ENCODE measurements at places on chromosomes 16 and 17.

- no peak for DNase-seq
These were observed 17.6 kb downstream of the NUP93 start for GRCh38 chr16:56747486-56748045.

- DNase-seq, result no peak
These were observed 51.7 kb downstream of the WNT3 start for GRCh38 chr17:46766493-46767491.

GRCh38 chr17:59785091-59785799, 77.8 kb downstream of the VMP1 start:
- DNase-seq, result no peak

- DNase-seq, result no peak
These were observed 93.0 kb upstream of the NETO2 start for GRCh38 chr16:47236716-47237115.

DNA sequence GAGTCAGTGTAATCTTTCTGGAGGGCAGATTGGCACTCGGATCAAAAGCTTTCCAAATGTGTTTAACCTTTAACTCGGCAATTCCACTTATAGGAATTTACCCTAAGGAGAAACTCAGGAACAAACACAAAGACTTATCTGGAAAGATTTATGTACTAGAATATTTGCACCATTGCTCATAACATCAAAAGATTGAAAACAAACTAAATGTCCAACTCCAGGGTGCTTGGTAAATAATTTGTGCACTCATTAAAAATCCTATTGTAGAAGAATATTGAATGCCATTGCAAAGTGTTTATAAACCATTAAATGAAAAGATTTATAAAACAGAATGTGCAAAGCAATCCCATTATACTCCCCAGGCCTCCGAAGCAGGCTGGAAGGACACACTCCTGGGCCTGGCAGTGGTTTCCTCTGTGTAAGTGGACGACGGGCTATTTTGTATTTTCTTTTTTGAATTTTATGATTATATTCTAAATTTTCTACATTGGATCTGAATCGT, 18.7 kb upstream of the RBFOX3 start:
- DNase-seq, result no peak

DNA sequence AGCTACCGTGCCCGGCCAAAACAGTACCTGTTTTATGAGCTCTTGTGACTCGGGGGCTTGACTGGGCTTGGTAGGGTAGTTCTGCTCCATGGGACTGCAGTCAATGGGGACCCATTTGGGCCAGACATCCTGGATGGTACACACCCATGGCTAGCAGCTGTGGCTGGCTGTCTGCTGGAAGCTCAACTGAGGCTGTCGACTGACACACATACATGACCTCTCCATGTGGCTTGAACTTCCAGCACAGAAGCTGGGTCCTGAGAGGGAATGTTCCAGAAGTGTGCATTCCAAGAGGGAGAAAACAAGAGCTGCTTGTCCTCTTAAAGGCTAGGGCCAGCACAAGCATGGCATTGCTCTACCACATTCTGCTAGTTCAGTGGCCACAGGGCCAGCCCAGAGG, 14.9 kb upstream of the NKD1 start:
- no peak for DNase-seq

DNA sequence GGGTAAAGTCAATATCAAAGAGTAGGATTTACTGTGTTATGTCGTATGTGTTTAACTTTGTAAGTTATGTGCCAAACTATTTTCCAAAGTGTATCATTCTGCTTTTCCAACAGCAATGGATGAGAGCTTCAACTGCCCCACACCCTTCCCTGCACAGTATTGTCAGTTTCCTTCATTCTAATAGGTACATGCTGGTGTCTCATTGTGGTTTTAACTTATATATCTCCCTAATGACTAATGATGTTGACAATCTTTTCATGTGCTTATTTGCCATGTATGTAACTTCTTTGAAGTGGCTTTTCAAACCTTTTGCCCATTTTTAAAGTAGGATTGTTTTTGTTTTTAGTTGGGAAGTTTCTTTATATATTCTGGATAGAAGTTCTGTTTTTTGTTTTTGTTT, 3.8 kb downstream of the DDX19B start:
- no peak for DNase-seq

GRCh38 chr17:75909051-75909811, 4.5 kb upstream of the MRPL38 start:
- DNase-seq, result no peak

- DNase-seq, result peak; percentile 96
These were observed 35.1 kb upstream of the CDRT4 start for GRCh38 chr17:15502369-15503112.

DNA sequence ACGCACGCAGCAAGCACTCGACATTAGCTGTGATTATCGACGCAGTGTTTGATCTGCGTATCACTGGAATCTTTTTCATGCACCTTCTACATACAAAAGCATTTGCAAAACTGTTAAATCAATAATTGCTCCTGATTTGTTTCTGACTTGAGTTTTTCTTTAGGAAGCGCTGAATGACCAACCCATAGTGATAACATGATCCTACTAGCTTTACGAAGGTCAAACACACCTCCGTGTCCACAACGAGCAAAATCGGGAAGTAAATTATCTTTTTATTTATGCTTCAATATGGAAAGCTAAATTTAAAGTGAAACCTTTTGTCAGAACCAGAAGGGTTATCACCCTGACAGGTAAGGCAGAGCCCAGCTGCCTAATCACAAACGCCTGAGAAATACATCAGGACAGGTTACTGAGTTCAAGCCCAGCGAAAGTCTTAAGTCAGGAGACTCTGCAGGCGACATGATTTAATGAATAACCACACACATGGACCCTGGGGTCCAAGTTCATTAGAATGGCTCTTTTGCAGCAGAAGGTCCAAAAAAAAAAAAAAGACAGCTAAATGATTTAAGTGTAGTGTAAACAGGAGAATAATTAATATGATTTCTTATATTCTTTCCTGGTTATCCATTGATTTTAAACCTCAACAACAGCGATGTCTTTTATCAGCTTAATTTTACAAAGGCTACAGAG, 104.2 kb downstream of the ADCY9 start:
- DNase-seq, result no peak

GRCh38 chr17:35117984-35118383, 1.7 kb downstream of the RAD51D start:
- no peak for DNase-seq

- DNase-seq, result no peak
These were observed 37.0 kb downstream of the RGS9 start for GRCh38 chr17:65173976-65174683.

- DNase-seq, result no peak
These were observed 7.8 kb downstream of the CCDC42 start for GRCh38 chr17:8736796-8737195.

DNA sequence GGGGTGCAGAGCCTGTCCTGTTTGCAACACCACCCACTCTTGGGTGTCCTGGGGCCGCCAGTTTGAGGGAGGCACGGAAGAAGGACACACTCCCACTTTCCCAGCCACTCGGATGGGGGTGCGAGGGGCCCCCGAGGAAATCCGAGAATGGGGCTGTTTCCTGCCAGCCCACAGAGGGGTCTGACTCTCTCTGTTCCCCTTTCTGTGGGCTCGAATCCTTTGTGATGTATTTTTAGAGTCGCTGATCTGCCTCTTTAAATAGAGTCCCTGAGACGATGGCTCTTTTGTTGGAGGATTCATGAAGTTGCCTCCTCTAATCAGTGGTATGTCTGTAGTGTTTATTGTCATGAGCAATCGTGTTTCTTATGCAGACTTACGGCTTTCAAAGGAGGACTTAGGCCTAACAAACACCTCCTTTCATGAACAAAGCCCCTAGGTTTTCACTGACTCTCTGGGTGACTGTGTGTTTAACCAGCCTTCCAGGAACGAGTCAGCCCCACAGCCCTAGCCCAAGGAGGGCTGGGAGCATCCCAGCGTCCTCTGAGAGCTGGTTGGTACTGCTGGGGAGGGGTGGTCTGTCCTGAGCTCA, 29.1 kb downstream of the CIBAR2 start:
- DNase-seq, result no peak

DNA sequence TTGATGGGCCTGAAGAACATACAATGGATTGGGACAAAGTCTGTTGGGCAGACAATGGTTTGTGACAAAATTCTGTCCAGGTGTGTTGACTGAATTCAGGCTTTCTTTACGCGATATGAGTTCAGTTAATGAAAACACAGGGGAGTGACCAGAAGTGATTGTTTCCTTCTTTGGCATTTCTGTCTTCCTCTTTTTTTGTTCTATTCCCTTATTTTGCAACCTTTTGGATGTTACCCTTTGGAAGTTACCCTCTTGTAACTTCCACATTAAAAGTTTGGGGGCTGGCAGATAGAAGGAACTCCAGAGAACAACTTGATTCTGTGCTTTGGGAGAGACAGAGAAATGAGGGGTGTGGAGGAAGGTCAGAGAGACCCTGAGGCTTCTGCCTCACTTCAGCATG, 126.7 kb downstream of the PITPNC1 start:
- DNase-seq, result no peak

GRCh38 chr17:57886020-57886419, 36.2 kb upstream of the MRPS23 start:
- DNase-seq, result no peak

- DNase-seq, result no peak
These were observed 4.0 kb downstream of the SKA2 start for GRCh38 chr17:59151006-59151405.

DNA sequence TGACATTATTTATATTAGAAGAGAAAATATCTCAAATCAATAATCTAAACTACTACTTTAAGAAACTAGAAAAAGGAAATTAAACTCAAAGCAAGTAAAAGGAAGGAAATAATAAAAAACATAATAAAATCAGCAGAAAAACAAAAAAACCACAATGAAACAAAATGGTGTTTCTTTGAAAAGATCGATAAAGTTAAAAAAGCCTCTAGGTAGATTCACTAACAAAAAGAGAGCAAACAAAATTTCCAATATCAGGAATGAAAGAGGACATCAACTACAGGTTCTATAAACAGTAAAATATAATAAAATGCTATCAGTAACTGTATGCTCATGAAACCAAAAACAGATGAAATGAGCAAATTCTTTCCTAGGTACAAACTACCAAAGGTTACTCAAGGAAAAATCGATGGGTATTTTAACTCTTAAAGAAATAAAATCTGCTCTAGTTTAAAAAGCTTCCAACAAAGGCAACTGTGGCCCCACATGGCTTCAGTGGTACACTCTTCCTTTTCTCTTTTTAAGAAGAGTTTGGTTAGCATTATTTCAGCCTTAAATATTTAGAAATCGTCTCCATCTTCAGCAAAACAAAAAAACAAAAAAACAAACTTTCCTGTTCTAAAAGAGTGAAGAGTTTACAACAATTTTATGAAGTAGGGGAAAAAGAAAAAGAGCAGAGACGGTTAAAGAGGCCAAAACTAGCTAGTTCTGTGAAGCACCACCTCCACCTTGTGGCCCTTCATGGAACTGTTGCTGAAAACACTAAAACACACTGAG, 102.2 kb downstream of the TRIM37 start:
- peak; percentile 22 for DNase-seq

GRCh38 chr17:6394055-6394606, 40.8 kb downstream of the AIPL1 start:
- DNase-seq, result no peak

GRCh38 chr16:67241008-67241900, 6.0 kb downstream of the FHOD1 start:
- peak; percentile 52 for DNase-seq

- no peak for DNase-seq
These were observed 31.2 kb downstream of the RNF135 start for GRCh38 chr17:31002047-31002446.

- DNase-seq, result no peak
These were observed 9.6 kb upstream of the CPD start for GRCh38 chr17:30368912-30369720.

- no peak for DNase-seq
These were observed 21.3 kb downstream of the SCNN1B start for GRCh38 chr16:23323224-23324030.

DNA sequence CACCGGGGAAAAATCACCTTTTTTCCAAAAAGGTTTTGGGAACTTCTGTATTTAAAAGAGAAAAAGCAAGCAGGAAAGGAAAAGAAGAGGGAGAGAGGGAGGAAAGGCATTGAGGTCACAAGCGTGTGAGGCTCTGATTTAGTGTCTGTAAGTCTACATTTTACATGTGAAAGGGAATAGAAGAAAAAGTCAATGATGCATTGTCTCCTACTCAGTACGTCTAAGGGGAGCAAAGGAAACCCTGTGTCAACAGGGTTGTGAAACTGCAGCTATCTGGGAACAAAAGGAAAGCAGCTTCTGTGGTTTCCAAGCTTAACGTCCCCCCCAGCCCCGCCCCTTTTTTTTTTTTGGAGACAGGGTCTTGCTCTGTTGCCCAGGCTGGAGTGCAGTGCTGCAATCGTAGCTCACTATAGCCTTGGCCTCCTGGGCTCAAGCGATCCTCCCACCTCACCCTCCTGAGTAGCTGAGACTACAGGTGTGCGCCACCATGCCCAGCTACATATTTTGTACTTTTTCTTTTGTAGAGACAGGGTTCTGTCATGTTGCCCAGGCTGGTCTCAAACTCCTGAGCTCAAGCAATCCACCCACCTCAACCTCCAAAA, 1.8 kb upstream of the CDC42EP4 start:
- no peak for DNase-seq

GRCh38 chr16:58582971-58583765, 46.5 kb downstream of the CNOT1 start:
- no peak for DNase-seq

- DNase-seq, result no peak
These were observed 7.7 kb downstream of the ASIC2 start for GRCh38 chr17:33285413-33285812.

- DNase-seq, result no peak
These were observed 38.5 kb downstream of the IGF2BP1 start for GRCh38 chr17:49035470-49036269.

DNA sequence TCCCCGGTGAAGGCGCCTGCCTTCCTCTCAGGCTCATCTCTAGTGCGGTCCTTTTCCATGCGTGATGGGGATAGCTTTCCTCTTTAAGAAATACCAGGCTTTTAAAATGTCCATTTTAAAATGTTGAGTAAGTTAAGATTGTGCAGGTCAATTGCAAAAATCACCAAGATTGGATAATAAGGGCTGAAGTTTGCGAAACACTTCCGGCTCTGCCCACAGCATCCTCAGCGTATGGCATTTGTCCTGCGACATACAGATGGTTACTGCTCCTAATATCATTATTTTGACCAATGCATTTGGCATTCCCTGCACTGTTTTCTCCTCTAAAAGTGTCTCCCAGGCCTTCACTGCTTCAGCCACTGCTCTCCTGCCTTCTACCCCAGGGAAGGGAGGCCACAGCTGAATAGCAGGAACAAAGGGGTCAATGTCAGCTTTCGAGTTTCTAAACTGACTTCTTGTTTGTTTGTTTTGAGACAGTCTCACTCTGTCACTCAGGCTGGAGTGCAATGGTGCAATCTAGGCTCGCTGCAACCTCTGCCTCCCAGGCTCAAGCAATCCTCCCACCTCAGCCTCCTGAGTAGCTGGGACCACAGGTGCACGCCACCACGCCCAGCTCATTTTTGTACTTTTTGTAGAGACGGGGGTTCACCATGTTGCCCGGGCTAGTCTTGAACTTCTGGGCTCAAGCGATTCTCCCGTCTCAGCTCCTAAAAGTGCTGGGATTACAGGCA, 91.9 kb downstream of the CRISPLD2 start:
- DNase-seq, result no peak

GRCh38 chr16:87693827-87694226, 72.0 kb downstream of the KLHDC4 start:
- no peak for DNase-seq

GRCh38 chr17:80703142-80703478, 158.5 kb downstream of the RPTOR start:
- no peak for DNase-seq

- DNase-seq, result no peak
These were observed 8.3 kb downstream of the CUEDC1 start for GRCh38 chr17:57946798-57947358.

GRCh38 chr17:1724869-1725641, 551 bp downstream of the WDR81 start:
- DNase-seq, result no peak

GRCh38 chr16:70473446-70474319, 19.3 kb downstream of the FCSK start:
- no peak for DNase-seq
